Fibroblast of the aortic adventitia (primary cell): ENCODE measurements at places on chromosomes 1 and 21. TPM values are rescaled to one million over a fixed set of nuclear protein-coding genes. Genes with fewer than 3 reads are reported as not detected.

GRCh38 chr1:13783551-13783950 is 83.6 kb downstream of the PRDM2 start:
- peak; percentile 36 for DNase-seq

DNA sequence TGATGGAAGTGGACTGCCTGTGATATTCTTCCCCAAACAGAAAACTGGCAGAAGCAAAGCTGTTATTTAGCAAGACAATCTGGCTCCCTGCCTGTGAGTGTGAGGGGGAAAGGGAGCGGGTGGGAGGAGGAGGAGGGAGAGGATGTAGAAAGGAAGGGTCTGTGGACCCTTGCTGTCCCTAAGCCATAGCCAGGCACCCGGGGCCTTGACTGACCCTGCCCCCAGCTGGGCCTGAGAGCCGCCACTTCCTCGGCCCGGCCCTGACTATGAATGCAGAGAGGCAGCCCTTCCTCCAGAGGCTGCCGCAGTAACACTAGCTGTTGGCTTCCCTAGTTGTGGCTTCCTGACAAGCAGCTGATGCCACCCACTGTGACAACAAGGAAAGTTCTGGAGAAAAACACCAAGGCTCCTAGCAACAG is 13.9 kb downstream of the PLA2G2F start:
- no peak for DNase-seq

DNA sequence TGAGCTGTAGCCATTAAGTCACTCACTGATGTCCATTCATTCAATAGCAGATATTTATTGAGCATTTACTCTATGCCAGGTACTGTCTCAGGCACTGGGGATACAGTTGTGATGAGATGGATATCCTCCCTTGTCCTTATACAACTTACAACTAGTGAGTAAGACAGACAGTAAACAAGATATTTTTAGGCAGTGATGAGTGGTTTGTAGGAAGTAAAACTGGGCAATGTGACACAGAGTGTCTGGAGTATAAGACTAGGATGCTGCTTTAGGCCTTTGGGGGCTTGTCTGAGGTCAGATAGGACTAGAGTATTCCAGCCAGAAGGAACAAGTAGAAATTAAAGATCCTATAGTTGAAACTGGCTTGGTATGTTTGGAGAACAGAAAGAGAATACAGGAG is 41.4 kb downstream of the NOS1AP start:
- no peak for DNase-seq

DNA sequence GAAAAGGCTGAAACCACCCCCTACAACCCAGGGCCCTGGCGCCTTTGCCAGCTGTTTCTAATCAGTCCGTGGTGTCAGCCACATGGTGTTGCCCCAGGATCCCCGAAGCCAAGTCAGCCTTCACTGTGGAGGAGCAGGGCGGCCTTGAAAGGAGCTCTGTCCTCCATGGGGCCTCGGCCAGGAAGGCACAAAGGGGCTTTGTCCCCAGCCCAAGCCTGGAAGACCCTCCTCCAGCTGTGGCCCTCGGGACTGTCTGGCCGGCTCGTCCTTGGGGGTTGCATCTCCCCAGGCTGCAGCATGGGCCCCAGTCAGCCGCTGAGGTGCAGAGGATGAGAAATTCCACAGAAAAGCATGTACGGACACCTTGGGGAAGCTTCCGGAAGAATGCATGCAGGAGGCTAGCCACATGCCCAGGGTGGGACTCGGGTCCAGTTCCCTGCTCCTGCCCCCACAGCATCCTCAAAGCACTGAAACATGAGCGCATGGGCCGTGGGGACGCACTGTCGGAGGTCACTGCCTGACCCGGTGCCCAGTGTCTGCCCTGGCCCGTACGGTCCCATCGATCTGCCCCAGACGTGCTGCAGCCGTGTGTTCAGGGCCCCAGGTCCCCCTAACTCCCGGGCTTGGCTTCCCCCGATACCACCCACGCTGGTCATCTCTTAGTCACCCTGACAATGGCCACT is 38.6 kb upstream of the POFUT2 start:
- no peak for DNase-seq

DNA sequence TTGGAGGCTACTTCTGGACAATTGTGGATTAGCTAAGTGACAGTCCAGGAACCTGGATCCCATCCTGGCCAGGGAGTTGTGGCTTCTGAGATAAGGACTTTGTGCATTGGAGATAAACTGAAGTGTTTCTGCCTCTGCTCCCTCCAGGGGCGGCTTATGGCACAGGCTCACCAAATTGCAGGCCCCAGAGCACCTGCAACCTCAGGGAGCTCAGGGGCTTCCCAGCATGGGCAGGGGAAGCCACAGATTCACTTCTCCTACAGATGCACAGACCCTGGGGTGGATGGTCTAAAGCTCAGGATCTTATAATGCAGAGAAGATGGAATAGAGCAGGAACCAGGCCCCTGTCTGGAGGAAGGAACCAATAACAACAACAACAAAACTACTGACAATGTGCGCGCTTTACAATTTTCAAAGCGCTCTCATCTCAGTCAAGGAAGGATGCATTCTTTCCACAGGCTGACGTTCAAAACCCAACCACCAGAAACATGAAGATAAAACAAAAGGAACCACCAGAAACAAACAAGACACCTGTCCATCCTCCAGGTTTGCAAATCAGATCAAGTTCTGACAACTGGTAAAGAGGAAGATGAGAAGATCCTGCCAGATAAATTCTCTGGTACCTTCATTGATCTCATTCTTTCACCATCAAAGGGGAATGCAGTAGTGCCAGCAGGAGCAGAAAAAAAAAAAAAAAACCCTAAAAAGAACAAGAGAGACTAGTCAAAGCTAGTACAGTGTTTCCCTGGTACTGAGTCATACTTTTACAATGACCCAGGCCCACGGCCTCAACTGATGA is 121.0 kb upstream of the IRF2BP2 start:
- peak; percentile 73 for DNase-seq

DNA sequence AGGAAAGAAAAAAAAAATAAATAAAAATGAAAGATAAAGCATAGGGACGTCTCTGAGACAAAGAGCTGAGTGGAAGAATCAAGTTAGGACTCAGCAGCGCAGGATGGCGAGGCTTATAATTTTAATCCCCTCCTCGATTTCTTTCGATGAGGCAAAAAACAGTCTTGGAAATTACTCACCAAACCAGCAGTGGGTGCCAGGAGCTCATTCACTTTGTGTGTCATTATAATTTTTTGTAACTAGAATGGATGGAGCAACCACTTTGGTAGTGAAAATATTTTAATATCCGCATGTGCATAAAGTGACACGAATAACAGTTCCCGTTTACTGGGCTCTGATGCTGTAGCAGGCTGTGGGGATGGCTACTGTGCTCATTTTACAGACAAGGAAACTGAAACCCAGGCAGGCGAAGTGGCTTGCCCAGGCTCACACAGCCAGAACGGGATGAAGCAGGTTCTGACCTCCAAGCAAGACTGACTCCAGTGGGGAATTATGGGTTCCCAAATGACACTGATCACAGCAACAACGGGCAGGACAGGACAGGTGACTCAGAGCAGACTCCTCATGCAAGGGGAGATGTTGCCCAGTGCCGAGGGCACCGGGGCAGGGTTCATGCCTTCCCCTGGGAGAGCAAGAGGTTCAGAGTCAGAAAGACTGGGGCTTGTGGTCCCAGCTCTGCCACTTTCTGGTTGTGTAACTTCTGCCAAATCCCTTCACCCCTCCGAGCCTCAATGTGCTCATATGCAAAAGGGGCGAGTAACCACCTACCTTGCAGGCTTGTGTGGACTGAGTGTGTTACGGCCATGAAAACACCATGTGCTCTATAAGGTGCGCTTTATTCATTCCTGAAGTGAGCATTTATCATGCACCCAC is 63.6 kb downstream of the RUNX3 start:
- peak; percentile 38 for DNase-seq

DNA sequence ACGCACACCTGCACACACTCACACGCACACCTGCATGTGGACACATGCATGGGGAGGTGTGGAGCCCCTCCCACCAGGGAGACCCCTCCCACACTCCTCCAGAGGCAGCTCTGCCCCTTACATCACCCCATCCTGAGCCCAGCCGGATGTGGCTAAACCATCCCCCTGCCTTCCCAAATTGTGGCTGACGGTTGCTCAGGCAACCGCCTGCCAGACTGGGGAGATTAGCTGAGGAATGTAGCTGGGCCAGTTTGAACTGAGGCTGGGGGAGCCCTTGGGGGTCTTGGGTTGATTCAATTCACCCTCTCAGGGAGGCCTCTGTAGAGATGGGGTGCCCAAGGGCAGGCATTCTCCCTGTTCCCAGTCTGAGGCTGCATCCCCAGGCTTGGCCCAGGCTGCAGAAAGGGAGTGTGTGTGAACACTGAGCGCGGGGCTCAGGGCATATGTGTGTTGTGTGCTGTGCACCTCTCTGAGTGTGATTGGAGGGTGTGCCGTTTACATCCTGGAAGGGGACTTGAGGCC is 12.9 kb downstream of the PTPRU start:
- no peak for DNase-seq

DNA sequence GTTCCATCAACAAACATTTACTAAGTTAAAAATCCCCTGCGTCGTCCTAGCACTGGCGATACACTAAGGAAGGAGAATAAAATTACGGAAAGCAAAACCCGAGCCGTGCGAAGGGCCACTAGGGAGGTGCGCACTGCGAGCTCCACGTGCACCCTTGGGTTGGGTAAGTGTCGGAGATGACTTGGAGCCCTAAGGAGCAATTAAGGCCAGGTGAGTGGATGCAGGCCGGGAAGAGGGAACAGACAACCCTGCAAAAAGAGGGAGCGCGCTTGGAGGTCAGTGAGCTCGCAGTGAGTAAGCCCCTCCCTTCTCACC is 704 bp downstream of the WDR4 start:
- DNase-seq: no peak

- DNase-seq: no peak
Measured at GRCh38 chr1:2300004-2300771, 72.1 kb downstream of the SKI start.

DNA sequence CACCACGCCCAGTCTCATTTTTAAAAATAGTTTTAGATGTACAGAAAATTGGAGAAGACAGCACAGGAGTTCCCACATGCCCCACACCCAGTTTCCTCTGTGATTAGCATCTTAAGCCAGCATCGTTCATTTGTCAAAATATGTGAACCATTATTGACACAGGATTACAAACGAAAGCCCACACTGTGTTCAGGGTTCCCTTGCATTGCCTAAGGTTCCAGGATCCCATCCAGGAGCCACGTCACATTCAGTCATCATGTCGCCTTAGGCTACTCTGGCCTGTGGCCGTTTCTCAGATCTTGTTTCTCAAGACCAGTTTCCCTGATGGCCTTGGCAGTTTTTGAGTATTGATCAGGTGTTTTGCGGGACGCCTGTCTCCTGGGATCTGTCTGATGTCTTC is 34.7 kb upstream of the TNFRSF1B start:
- DNase-seq: peak; percentile 72

GRCh38 chr1:227763246-227764018 is 28.2 kb downstream of the SNAP47 start:
- DNase-seq: no peak

DNA sequence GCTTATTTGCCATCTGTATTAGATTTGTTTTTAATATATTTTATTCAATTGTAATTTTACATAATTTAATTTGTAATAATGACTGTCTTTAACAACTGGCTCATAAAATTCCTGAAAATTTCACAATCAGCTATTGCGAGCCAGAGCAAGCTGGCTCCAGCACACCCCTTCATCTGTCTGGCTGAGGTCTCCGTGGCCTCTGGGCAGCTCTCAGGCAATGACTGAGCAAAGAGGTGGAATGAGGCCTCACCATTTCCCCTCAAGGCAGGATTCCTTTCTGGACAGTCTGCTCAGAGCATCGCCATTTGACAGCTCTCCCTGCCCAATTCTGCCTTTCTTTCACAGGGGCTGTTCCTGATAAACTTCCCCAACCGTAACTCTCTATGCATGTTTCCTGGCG is 5.8 kb upstream of the KANK4 start:
- peak; percentile 85 for DNase-seq

GRCh38 chr1:208026880-208027438 is 116.0 kb upstream of the CD34 start:
- no peak for DNase-seq

- peak; percentile 23 for DNase-seq
Measured at GRCh38 chr1:153485863-153486262, 25.4 kb upstream of the S100A7 start.

Gene CYP4A11
- total RNA-seq: not detected in 2 replicates

Gene OR2L3
- total RNA-seq: not detected in 2 replicates

Gene OR2T33
- not detected in 2 replicates for total RNA-seq

Gene FCRL1
- total RNA-seq: not detected in 2 replicates

Gene SLC35F3
- not detected in 2 replicates for total RNA-seq

Gene THEM5
- not detected in 2 replicates for total RNA-seq
